CD4-positive, alpha-beta T cell treated with Interleukin-4 for 1 hour (primary cell): ENCODE measurements at places on chromosomes 6 and 20.

DNA sequence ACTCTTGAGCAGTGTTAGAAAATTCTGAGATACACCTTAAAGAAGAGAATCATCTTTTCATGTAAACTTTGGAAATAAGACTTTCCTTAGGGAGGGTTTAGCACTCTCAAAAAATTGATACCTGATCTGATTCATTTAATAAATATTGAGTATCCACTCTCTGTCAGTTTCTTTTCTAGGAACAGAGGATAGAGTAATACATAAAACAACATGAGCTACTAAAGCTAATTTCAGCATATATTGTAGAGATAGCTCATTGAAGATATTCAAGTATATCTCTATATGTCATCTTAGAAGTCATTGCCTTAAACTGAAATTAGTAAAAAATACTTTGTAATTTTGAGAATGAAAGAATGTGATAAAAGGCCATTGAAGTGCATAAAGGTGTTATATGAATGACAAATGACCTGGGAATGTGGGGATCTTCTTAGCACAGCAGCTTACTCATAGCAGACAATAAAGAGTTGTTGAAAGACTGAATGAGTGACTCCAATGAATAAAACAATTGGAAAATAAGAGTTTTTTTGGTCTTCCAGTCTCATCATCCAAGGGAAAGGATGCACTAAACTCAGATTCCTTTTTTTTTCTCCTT is 29.2 kb downstream of the RHAG start:
- DNase-seq: no peak

DNA sequence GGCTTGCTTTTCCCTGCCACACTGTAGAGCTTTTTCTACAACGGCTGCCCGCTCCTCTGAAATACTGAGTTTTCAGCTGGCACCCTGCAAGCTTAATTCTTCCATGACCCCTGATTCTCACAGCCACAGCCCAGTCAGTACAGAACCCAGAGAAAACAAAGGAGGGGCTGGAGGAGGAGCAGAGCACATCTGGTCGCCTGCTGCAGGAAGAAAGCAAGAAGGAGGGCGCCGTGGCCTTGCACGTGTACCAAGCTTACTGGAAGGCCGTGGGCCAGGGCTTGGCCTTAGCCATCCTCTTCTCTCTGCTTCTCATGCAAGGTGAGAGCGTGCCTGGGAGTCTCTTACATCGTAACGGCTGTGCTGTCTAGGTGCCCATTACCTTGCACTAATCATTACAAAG is 11.3 kb downstream of the DLK2 start:
- no peak for DNase-seq

DNA sequence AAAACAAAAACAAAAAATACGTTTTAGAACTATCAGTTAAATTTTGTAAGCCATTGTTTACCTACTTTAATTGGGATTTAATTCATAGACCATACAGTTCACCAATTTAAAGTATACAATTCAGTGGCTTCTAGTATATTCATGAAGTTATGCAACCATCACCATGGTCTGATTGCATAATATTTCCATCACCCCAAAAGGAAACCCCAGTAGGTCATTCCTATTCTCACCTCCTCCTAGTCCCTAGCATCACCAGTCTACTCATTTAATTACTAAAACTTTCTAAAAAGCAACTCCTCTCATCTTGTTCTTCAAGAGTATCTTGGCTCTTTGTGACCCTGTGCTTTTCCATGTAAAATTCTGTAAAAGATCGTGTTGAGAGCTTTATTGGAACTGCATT is 60.2 kb downstream of the ASXL1 start:
- no peak for DNase-seq

GRCh38 chr6:109531446-109531845 is 48.4 kb upstream of the ZBTB24 start:
- no peak for DNase-seq

DNA sequence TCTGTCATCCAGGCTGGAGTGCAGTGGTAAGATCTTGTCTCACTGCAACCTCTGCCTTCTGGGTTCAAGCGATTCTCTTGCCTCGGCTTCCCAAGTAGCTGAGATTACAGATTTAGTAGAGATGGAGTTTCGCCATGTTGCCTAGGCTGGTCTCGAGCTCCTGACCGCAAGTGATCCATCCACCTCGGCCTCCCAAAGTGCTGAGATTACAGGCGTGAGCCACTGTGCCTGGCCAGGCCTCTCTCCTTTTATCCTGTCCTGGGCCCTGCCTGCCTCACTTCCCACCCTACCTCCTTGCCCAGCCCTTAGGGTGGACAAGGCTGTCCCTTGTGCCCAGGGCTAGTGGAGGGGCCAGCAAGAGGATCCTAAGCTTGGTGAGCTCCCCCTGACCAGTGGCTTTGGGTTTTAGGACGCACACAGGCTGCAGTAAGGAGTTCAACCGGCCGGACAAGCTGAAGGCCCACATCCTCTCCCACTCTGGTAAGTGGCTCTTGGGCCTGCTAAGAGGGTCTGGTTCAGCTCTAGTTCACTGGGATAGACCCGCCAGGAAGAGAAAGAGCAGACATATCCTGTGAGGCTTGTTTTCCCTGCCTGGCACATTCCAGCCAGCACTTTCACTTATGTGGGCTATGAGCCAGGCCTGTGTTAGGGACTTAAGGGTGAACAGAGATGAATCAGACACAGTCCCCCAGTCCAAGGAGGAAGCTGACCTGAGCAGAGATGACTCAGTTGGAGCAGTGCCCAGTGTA is 21.9 kb upstream of the CHMP4B start:
- DNase-seq: no peak

DNA sequence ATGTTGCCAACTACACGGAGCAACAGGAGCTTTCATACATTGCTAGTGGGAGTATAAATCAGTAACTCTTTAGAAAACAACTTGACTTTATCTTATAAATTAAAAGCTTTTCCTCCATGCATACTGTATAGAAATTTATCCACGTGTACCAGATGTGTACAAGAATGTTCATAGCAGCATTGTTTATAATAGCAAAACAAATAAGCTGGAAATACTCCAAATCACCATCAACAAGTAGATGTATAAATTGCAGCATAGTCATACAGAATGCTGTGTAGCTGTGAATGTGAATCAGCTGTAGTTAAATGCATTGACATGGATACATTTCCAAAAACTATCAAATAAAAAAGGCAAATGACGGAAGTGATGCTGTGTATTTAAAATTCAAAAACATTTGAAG is 6.0 kb downstream of the PSMF1 start:
- DNase-seq: no peak
